Bladder microvascular endothelial cell (primary cell): ENCODE measurements at places on chromosomes 6 and 20. TPM values are rescaled to one million over a fixed set of nuclear protein-coding genes. Genes with fewer than 3 reads are reported as not detected.

Gene COL21A1
- 0.06 and 0.16 TPM in 2 replicates for total RNA-seq

Gene DOK5
- 0.16 and 0.50 TPM in 2 replicates for total RNA-seq

Gene PRSS16
- total RNA-seq = not detected in 2 replicates

Gene E2F3
- total RNA-seq = 3.7 and 8.9 TPM in 2 replicates

Gene C6orf118
- not detected in 2 replicates for total RNA-seq

Gene SOX4
- 33.0 and 94.7 TPM in 2 replicates for total RNA-seq

Gene C20orf141
- total RNA-seq = not detected in 2 replicates

Gene ANGPT4
- not detected in 2 replicates for total RNA-seq

Gene LMBRD1
- total RNA-seq = 12.0 and 29.0 TPM in 2 replicates

Gene ENPP1
- total RNA-seq = 0.31 and 0.32 TPM in 2 replicates

Gene SLC17A3
- not detected in 2 replicates for total RNA-seq

Gene GTSF1L
- not detected in 2 replicates for total RNA-seq

Gene RIPPLY2
- 0.19 TPM in 1 of 2 replicates, not detected in the other for total RNA-seq

Gene FAM50B
- total RNA-seq = 8.7 and 9.4 TPM in 2 replicates

Gene CTAGE9
- total RNA-seq = not detected in 2 replicates

Gene RIMS4
- total RNA-seq = not detected in 2 replicates

Gene SLC13A3
- 0.13 TPM in 1 of 2 replicates, not detected in the other for total RNA-seq

Gene LPA
- not detected in 2 replicates for total RNA-seq

Gene NMBR
- total RNA-seq = 0.16 TPM in 1 of 2 replicates, not detected in the other

Gene CGAS
- 4.3 and 6.2 TPM in 2 replicates for total RNA-seq

Gene MYH7B
- 0.06 and 0.16 TPM in 2 replicates for total RNA-seq

Gene SEL1L2
- not detected in 2 replicates for total RNA-seq

Gene CD24
- total RNA-seq = 0.49 and 2.5 TPM in 2 replicates

Gene FERMT1
- 0.38 and 0.97 TPM in 2 replicates for total RNA-seq

Gene POM121L2
- total RNA-seq = not detected in 2 replicates

Gene TMC2
- not detected in 2 replicates for total RNA-seq

Gene TSPO2
- total RNA-seq = not detected in 2 replicates

Gene FNDC11
- 1.0 and 1.1 TPM in 2 replicates for total RNA-seq

Gene ZNF334
- 0.69 and 0.97 TPM in 2 replicates for total RNA-seq

Gene PIGU
- total RNA-seq = 4.4 and 10.1 TPM in 2 replicates

Gene SLC52A3
- 0.13 TPM in 1 of 2 replicates, not detected in the other for total RNA-seq

Gene PTK6
- 0.13 TPM in 1 of 2 replicates, not detected in the other for total RNA-seq

Gene C4B
- total RNA-seq = 0.97 and 2.5 TPM in 2 replicates

Gene RNF39
- total RNA-seq = not detected in 2 replicates

Gene ANKRD6
- 5.0 and 13.0 TPM in 2 replicates for total RNA-seq

Gene BPI
- not detected in 2 replicates for total RNA-seq

Gene SLC22A1
- 0.13 TPM in 1 of 2 replicates, not detected in the other for total RNA-seq

Gene SLC35F1
- under 0.01 TPM in 1 of 2 replicates, not detected in the other for total RNA-seq

Gene CRISP2
- total RNA-seq = not detected in 2 replicates

Gene RAB32
- total RNA-seq = 59.9 and 70.1 TPM in 2 replicates

Gene PLG
- total RNA-seq = under 0.01 TPM in 1 of 2 replicates, not detected in the other

Gene KIFC1
- total RNA-seq = 14.0 and 25.6 TPM in 2 replicates

Gene ZSCAN23
- total RNA-seq = 1.5 TPM in 2 replicates

Gene C2
- total RNA-seq = not detected in 2 replicates

Gene SLC22A16
- total RNA-seq = not detected in 2 replicates

Gene NR2E1
- total RNA-seq = not detected in 2 replicates

Gene TMEM244
- not detected in 2 replicates for total RNA-seq
